ENCODE measurements at places on chromosomes 5 and 9.

GRCh38 chr5:120139039-120139438, 325.1 kb upstream of the PRR16 start:
- no peak for DNase-seq

DNA sequence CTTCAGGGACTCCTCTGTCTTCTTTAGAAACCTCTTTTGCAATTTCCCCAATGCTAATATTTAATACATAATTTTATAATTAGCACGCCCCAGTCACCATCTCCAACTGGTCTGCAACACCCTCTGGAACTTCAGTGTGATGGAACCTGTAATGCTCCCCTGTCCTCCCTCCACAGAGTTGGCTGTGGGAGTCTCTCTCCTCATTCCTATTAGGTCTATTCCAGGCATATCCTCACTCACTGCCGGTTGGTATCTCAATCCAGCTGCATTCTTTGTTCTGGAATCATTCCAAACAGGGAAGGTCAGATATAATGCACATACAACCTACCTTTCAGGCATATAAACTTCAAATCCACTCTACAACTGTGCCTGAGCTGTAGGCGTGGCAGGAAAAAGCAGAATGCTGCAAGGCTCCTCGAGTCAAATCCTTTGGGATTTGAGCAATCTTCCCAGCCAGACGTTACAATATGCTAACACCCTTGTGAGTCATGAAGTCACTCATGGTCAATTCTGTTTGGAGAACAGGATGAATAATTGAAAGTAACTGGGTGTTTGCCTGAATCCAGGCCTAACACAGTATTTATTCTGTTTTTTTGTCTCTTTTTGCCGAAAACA, 293.8 kb downstream of the CWC27 start:
- no peak for DNase-seq

GRCh38 chr9:118992813-118993794, 376.1 kb downstream of the BRINP1 start:
- DNase-seq, result no peak

- DNase-seq, result no peak
Observed at GRCh38 chr5:56986626-56986947, 34.7 kb upstream of the MIER3 start.

DNA sequence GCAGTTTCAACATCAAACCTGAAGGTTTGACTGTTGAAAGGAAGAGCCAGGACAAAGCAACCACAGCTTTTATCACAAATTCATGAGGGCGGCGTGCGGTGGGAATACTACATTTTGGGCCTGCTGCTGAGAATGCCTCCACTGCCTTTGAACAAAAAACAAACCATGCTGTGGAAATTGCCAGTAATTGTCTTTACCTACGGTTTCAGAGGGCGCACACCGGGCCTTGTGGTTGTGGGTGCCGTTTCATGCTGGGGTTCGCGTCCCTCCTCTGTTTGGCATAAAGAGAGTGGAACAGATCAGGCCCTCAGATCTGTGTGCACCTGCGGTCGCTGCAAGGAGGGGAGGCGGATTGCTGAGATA, 27.6 kb upstream of the TCF7 start:
- DNase-seq, result peak; percentile 74

DNA sequence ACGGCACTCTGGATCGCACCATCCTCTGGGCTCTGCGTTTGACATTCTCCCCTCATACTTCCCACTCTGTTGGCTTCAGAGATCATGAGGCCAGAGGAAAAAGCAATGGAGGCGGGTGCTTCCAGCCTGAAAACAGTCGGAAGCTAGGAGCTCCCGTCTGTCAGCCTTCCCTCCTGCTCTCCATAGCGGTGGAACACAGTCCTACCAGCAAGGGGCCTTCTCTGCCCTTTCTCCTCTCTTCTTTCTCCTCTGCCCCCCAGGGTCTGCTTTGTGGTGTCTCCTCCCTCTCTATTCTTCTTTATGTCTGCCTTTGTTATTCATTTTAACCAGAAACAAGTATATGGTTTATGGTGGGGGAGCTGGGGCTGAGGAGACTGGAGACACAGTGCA, 152.5 kb upstream of the NFIB start:
- no peak for DNase-seq

- DNase-seq, result no peak
Observed at GRCh38 chr9:86939891-86940290, 7.4 kb downstream of the GAS1 start.

DNA sequence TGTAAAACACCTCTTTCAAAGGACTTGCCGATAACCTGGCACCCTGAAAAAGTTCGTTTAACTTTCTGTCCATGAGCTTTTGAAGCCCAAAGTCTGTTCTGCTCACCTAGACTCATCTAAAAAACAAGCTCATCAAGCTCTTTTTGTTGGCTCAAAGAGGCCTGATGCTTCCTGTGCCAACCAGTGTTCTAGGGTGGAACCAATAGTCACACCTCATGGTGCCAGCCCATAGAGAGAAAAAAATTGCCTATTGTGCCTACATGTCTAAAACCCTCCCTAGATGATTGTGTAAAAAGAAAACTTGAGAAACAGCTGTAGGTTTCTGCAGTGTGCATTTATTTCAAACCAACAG, 4.7 kb downstream of the SH3RF2 start:
- no peak for DNase-seq

- DNase-seq, result no peak
Observed at GRCh38 chr9:124477211-124477647, 27.0 kb downstream of the ADGRD2 start.

DNA sequence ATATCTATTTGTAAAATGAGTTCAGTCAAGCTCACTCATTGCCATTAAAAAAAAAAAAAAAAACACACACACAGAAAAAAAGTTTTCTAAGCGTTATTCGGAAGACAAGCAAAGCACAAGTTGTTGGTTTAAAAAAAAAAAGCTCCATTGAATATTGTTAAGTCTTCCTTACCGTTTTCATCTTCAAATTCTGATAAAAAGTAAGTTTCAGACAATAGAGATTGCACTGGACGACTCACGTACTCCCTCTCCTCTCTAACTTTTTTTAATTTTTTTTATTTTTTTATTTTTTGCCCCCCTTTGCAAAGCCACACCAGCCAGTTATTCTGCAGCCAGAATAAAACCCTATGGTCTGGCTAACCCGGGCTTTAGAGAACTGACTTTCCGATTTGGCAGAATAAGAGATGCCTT, 544 bp downstream of the ADAMTS6 start:
- DNase-seq, result no peak

DNA sequence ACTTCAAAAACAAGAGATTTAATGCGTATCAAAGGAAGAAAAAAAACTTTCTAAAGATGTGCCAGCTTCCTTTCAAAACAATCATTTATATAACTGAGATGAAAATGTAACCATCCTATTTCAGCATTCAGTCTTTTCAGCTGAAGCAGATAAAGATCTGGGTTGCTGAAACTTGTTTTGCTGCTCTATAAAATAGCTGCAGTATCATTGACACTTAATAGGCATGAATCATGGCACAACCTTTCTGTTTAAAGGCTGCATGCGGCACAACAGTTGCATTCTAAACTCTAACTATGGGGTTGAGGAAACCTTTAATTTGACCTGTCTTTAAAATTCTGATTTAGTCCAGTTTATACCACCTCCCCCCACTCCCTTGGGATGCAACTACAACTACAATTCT, 196.7 kb downstream of the MPDZ start:
- no peak for DNase-seq
